Liver (tissue), 10 donors: ENCODE measurements at places on chromosomes 16 and 17.

DNA sequence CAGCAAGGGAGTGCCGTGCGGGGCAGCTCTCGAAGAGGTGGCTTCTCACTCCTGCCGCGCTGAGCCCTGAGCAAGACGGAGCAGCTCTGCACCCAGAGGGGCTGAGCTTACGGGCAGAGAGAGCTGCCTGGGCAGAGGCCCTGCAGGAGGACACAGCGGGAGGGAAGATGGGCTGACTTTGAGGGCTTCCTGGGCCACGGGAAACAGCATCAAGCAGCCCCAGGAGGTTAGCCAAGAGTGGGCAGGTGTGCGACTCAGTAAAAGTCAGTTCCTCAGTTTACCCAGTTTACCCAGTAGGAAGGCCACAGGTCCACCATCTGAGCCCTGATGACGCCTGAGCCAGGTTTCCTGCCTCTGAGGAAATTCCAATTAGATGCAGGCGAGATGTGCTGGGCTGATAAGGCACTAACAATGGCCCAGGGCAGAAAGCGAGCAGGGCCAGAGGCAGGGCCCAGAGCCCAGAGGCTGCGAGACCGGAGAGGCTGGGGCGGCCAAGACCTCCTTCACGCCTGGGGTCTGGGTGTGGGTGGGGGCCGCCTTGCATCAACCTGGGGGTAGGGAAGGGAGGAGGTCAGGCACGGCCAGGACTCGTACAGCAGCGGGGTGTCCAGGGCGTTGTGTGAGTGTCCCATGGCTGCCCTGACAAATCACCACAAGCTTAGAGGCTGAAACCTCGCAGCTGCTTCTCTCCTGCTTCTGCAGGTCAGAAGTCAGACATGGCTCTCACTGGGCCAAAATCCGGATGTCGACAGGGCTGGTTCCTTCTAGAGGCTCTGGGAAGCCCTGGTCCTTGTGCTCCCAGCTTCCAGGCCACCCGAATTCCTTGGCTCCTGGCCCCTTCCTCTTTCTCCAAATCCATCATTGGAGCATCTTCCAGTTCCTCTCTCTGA is 32.0 kb upstream of the CIBAR2 start:
- no peak for DNase-seq

GRCh38 chr17:13002761-13003453 is 14.9 kb downstream of the ELAC2 start:
- DNase-seq = peak; percentile 79

- DNase-seq = peak; percentile 47
Measured at GRCh38 chr17:14204084-14204483, 32.6 kb downstream of the CDRT15 start.

DNA sequence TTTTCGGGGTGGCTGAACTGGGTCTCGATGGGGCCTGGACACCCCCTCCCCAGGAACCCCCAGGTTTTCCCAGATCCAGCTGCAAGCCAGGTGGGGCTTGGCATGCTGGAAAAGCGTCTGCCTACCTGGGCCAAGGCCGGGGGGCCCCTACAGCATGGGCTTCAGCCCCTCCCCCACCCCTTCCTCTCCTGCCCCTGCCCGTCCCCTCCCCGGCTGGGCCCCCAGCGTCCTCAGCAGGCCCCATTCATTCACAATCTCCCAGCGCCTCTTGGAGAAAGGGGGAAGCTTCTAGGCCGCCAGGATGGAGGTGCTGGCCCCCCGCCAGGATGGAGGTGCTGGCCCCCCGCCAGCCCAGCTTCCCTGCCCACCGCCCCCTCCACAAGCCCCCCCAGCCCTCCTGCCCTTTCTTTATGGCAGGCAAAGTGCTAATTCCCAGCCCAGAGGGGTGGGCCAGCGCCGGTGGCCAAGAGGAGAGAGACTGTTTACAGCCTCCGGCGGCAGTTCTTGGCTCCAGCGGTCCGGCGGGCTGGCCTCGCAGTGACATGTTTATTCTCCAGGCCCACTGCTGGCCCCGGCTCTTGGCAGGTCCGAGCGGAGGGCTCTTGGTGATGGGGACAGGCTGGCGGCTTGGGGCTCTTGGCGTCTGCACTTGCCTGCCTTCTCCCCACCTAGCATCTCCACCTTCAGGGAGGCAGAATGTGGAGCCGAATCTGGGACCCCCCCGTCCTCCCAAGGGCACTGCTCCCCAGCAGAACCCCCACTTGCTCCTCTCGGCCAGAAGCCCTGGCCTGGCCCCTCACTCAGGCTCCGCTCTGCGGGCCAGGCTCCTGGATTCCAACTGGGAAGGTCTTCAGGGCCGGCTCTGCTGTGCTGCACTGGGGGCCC is 94.4 kb upstream of the CIBAR2 start:
- no peak for DNase-seq

GRCh38 chr17:79870540-79870939 is 31.3 kb upstream of the CBX4 start:
- no peak for DNase-seq

DNA sequence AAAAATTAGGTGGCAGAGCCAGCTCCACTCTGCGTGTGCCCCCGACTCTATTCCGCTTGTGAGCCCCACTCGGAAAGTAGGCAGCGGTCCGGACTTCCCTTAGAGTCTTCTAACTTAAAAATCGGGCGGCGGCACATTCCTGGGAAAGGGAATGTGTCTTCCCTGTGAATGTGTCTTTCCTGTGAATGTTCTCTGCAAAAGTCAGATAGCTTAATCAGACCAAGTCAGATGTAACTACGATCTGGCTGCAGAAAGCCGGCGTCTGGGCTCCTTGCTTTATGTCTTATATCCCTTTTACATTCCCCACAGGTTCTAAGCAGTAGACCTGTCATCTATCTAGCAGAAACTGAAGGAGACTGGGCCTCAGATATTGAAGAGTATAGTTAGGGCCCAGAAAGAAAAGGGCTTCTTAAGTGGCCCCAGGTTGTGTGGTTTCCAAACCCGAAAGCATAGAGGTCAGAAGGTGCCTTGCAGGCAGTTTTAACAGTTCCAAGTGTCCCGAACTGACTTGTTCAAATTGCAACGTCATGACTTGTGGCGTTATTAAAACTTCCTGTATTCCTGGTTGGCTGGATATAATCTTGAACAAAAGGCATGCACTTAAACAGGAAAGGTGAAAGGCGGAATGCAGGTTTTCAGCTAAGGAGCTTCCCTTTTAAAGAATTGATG is 601 bp downstream of the PHKB start:
- no peak for DNase-seq

DNA sequence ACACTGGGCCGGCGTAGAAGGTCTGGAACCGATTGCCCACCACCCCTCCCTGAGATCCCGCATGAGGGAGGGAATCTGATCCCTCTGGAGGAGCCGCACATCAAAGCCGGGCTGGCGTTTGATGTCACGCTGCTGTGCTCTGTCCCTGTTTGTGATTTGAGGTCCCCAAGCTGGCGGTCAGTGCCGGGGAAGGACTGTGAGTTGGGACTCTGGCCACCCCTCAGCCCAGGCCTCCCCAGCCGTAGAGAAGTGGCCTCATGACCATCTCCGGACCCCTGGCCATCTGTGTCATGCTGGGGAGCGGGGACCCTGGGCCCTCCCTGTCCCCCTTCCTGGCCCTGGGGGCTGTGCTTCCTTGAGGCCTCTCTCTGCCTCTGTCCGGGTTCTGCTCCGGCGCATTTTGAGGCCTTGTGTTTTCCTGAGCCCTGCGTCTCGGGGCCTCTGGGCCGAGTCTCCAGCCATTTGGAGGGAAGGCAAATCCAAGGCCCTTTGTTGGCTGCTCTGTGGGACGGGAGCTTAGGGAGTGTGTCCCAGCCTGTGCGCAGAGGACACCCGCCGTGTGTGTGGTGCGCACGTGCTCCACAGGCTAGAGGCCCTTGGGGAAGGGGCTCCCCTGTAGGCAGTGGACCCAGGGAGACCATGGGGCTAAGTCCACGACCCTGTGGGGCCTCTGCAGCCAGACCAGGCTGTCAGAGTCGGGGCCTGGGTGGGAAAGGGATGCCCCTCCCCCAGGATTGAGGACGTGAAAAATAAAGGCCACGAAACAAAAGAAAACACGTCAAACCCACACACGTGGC is 15.1 kb downstream of the ASPSCR1 start:
- no peak for DNase-seq
